Placental pericyte (primary cell): ENCODE measurements at places on chromosomes 4 and X. TPM values are rescaled to one million over a fixed set of nuclear protein-coding genes. Genes with fewer than 3 reads are reported as not detected.

FHIP1A gene
- total RNA-seq = under 0.01 and 0.14 TPM in 2 replicates

DCX gene
- not detected in 2 replicates for total RNA-seq

NAA11 gene
- 3.9 and 21.0 TPM in 2 replicates for total RNA-seq

DCAF4L1 gene
- total RNA-seq = under 0.01 TPM in 2 replicates

COL25A1 gene
- total RNA-seq = 0.66 and 1.7 TPM in 2 replicates

MAGEC2 gene
- not detected in 2 replicates for total RNA-seq

CDX4 gene
- total RNA-seq = not detected in 2 replicates
